ENCODE measurements at places on chromosomes 16 and 17. TPM values are rescaled to one million over a fixed set of nuclear protein-coding genes. Genes with fewer than 3 reads are reported as not detected.

DNA sequence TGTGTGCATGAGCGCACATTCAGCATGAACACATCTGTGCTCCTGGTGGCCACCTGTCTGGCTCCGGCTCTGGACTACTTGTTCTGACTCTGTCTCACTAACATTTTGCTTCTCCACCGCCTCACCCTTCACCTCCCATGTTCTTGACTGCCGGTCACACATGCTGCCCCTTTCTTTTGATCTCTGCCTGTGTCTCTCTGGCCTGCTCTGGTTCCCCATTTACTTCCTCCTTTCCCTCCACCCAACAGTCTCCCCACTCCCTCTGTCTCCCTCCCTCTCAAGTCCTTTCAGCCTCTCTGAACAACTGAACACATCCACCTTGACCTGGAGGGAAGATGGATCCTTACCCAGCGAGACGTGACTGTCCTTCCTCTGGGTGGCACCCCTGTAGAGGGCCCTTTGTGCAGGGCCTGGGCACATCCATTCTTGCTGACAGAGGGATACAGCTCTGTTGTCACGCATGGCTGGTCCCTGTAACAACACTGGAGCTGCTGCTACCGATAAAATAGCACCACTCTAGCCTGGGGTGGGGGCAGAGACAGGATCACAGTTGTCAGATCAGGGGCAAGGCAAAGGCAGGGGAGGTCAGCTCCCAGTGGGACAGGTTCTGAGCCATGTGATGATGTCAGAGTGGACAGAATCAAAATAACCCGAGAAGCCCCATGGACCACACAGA, 11.0 kb downstream of the ZSCAN32 start:
- no peak for DNase-seq

DNA sequence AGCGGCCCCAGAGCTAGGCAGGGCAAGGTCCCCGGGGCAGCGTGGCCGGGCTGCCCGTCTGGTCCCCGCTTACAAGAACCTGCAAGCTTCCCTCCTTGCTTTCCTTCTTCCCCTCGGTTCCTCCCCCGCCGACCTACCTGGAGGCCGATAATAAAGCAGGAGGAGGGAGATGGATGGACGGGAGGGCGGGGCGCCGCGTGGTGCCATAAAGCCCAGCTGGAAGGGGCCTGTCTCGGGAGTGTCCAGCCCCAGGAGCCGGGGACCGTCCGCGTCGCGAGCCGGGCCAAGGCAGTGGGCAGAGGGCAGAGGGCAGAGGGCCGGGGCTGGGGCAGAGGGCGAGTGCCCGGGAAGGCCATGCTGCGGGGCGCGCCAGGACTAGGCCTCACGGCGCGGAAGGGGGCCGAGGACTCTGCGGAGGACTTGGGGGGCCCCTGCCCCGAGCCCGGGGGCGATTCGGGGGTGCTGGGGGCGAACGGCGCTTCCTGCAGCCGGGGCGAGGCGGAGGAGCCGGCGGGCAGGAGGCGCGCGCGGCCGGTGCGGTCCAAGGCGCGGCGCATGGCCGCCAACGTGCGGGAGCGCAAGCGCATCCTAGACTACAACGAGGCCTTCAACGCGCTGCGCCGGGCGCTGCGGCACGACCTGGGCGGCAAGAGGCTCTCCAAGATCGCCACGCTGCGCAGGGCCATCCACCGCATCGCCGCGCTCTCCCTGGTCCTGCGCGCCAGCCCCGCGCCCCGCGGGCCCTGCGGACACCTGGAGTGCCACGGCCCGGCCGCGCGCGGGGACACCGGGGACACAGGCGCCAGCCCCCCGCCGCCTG, at the start of gene BHLHA9:
Gene BHLHA9 (plus strand): TSS at position 235 of the 820 bp plus-strand sequence. CDS start 120 bp downstream, at position 355.
- no peak for DNase-seq

DNA sequence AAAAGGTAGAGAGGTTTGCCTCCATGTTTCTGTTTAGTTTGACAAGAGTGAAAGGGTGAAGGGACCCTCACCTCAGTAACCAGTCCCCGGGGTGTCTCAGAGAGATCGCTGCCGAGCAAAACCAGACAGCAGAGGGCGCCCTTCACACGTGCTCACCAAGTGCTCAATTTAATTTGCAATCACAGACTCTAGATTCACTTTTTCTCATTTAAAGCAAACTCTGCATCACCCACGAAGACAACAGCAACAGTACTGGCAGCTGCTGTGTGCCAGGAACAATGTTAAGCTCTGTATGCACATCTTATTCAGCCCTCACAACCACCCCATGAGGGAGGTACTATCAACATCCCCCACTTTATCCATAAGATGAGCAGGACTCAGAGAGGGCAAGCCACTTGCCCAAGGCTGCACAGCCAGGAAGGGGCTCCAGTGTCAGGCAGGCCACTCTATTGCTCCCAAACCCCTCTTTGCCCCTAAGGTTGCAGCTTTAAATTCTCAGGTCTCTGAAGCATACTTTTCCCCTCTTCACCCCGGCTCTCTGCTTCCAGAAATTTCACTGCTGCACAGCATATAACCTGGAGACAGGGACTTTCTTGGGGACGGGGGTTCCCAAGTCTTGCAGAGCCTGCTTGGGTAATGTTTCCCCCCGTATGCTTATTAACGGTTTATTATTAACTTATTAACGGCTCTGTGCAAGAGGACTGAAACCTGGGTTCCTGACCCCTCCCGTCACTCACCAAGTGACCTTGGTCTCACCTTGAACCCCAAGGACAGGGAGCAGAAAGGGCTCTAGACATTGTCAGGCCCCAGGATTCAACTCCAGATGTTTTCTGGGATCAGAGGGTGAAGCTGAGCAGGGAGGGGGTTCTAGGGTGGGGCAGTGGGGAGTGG, 70.9 kb downstream of the CNGB1 start:
- DNase-seq: peak; percentile 83

GRCh38 chr17:74960570-74961342, 11.8 kb downstream of the HID1 start:
- DNase-seq: peak; percentile 79

DNA sequence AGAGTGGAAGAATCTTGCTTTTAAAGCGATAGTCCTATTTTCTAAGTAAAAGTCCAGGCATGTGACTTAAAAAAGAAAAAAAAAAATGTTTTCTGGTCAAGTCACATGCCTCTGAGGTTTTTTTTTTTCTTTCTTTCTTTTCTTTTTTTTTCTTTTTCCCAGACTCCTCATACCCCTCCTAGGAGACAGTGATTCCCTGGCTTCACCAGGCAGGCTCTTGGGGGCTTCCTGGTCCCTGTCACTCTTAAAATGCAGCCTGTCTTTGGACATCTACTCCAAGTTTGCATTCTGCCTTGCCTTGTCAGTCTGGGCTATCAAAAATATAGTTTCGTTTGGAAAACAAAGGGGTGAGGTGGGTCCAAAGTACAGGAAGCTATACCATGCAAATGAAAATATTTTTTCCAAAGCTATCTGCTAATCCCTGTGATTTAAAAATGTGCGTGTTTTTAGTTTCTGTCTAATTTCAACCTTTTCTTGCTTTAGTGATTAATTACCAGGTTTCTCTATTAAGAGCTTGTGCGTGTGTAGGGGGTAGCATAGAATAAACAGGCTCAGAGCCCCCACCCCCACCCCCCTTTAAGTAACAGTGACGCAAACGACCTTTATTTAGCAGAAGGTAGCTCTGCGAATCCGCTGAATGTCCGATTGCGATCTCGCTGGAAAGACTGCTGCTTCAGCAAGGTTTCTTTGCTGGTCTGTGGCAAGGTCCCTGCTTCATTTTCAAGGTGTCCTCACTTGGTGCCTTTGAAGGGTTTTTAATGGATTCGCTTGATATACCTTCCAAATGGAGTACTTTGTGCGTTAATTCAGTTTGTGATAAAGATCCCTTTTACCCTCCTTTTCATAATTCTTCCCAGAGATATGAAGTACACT, 510.2 kb downstream of the WWOX start:
- no peak for DNase-seq

- no peak for DNase-seq
These were observed 376.5 kb upstream of the CDH5 start for GRCh38 chr16:65989861-65990604.

The C17orf113 gene
- total RNA-seq: 0.31 TPM

The HEATR9 gene
- total RNA-seq: not detected

The ENPP7 gene
- total RNA-seq: not detected

The CIITA gene
- total RNA-seq: 0.12 TPM

Measured in activated naive CD4-positive, alpha-beta T cell treated with anti-CD3 and anti-CD28 coated beads for 36 hours (primary cell).